Stimulated activated CD4-positive, alpha-beta T cell treated with anti-CD3 and anti-CD28 coated beads, Interleukin-4, amount 100 ng/mL, for 48 hours (primary cell): ENCODE measurements at places on chromosomes 7 and 10.

DNA sequence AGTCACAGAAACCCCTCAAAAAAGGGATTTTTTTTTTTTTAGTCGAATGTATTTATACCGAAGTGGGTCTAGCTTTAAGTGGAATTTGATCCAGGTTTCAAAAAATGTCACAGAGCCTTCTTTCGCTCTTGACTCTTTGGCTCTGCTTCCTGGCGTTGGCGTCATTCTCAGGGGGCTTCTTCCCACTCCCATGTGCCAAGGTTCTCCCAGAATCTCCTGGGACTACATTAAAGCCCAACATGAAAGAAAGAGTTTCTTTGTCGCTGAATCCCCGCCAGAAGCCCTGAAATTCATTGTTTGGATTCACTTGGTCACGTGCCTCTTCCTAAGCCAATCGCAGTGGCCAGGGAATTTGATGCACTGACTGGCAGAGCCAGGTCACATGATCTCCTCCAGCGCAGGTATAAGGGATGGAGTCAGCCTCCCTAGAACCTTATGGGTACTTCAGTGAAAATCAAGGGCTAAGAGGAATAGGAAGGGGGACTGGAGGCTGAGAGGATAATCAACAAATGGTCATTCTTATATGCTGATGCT is 101.2 kb downstream of the RPS24 start:
- DNase-seq = no peak

- DNase-seq = no peak
These were observed 57.9 kb upstream of the ITGB1 start for GRCh38 chr10:33015761-33016547.

DNA sequence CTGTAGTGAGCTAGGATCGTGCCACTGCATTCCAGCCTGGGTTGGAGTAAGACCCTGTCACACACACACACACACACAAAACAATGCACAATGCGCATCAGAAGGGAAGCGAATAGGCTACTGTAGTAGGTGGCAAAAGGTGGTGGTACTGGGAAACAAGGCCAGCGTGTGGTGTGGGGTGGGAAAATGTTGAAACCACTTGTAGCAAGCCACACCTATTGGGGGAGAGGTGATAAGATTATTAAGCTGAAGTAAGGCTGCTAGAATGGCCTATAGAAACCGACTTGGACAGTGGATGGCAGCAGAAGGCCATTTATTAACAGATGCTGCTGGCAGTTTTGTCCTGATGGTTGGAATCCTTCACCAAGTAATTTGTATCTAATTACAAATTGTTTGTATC is 7.2 kb upstream of the CHCHD1 start:
- DNase-seq = no peak

GRCh38 chr7:39827571-39827970 is 122.5 kb upstream of the CDK13 start:
- DNase-seq = no peak

GRCh38 chr7:85630904-85631600 is 444.2 kb upstream of the SEMA3D start:
- no peak for DNase-seq

- DNase-seq = no peak
These were observed 53.7 kb downstream of the CTTNBP2 start for GRCh38 chr7:117819558-117819957.

GRCh38 chr10:125639846-125640245 is 43.1 kb downstream of the TEX36 start:
- DNase-seq = no peak

- no peak for DNase-seq
These were observed 15.5 kb downstream of the ACBD5 start for GRCh38 chr10:27225011-27225590.

GRCh38 chr7:101271021-101271420 is 26.1 kb upstream of the FIS1 start:
- no peak for DNase-seq

DNA sequence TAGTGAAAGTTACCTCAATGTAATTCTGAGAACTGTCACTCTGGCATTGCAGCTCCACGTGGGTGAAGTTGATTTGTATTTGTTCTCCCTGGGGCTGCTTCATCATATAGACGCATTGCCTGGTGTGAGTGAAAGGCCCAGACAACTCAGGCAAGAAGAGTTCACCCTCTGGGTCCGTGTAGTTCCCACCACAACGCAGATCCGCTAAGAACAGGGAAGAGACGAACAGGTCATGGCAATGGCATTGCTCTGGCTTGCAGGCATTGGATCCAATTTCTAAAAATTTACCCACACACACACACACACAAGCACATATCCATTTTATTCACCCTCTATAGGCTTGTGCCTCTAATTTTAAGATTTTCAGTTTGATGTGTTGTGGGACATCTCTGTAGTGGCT is 45.4 kb downstream of the CUBN start:
- no peak for DNase-seq

DNA sequence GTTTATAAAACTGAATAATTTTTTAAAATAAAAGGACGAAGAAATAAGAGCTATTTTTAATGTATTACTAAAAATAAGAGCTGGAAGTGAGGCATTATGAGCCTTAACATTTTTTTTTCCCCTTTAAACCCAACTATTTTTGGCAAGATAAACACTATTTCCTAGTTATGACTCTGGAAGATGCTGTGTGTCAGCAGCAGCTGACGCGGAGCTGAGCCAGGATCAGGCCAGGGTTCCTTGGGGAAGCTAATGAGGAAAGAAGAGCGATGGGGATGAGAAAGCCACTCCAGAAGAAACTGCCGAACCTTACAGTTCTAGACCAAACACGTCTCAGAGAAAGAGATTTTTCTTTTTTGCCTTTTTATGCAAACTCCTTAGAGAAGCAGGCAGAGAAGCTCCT is 85.9 kb downstream of the USP6NL start:
- DNase-seq = no peak

DNA sequence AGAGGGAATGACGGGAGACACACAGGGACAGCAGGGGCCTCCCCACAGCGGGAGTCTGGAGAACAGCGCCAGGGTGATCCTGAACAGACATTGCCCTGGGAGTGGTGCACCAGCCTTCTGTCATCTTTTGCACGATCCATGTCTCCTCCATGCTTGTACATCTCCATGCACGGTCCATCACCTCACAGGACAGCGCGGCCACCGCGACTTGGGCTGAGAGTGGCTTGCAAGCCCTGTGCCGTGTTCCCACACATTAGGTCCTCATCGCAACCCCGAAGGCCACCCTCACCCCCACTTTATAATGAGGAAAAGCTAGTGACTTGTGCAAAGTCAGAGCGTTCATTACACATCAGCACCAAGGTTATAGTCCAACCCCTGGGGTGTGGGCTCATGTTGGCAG is 64.7 kb downstream of the CDH23 start:
- DNase-seq = no peak

DNA sequence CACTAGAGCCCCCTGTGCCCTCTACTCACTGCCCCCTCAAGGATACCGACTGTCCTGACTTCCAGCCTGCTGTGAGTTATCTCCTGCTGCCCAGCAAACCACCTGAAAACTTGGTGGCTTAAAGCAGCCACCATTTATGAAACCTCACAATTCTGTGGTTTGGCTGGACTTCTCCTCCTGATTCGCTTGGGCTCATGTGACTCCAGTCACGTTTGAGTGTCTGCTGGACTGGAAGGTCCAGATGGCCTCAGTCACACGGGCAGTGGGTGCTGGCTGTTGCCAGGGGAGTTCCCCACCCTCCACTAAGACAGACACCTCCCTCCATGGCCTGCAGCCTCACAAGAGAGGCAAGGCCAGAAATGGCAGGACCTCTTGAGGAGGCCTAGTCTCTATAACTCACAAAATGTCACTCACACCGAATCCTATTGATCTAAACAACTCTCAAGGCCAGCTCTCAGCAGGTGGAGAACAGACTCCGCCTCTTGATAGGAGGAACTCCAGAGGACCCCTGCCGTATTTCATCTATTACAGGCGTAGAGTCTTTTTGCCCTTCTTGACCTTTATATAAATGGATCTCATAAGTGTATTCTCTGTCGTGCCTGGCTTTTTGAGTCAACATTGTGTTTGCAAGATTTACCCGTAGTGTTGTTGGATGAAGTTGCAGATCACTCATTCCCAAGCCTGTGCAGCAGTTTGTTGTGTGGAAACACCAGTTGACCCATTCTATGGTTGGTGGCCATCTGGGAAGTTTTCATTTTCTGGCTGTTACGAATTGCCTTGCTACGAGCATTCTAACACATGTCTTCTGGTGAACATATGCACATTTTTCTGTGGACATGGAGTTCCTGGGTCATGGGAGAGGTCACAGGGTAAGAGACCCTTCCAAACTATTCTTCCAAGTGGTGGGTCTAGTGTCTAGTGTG is 48.3 kb downstream of the ZMIZ1 start:
- DNase-seq = no peak

DNA sequence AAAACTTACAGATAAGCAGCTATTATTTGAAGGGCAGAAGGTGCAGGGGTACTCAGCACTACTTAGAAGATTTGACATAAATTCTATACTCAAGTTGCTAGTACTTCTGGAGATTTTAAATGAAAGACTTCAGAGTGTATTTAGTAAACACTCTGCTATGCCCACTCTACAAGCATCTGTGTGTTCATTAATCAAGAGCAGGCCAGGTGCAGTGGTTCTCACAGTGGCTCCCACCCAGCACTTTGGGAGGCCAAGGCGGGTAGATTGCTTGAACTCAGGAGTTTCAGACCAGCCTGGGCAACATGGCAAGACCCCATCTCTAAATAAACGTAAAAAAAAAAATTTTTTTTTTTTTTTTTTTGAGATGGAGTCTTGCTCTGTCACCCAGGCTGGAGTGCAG is 38.9 kb upstream of the TOMM7 start:
- DNase-seq = no peak

DNA sequence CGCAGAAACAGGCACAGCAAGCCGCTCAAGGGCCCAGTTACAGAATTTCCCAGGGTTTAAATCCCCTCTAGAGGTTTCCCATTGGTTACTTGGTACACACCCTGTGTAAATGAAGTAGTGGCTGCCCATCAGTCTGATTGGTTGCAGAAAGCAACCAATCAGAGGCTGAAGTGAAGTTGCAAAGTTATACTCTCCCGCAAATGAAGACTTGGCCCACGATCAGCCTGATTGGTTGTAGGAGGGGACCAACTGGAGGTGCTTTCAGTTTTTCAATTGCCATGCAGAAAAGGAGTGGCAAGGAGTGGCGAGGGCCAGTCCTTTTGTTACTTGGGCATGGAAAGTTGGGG is 909.2 kb upstream of the AUTS2 start:
- DNase-seq = no peak

GRCh38 chr10:111200505-111201186 is 123.8 kb downstream of the ADRA2A start:
- DNase-seq = no peak

GRCh38 chr10:92062273-92062672 is 138.7 kb downstream of the BTAF1 start:
- DNase-seq = no peak

DNA sequence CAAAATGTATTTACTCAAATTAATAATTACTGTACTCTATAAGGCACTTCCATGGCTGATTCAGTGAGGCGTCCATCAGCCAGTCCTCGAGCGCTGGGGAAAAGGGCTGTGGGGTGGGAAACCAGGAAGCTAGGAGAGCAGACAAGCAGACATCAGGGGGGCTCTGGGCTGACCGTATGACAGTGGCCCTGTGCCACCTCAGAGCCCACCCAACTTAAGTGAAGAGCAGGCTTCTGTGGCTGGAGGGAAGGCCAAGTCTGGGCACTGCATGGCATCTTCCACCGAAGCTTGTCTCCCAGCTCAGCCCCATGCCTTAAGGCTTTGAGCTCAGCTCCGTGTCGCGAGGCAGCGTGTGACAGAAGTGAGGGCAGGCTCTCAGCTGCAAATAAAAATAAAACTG is 464.5 kb upstream of the ZMIZ1 start:
- no peak for DNase-seq

DNA sequence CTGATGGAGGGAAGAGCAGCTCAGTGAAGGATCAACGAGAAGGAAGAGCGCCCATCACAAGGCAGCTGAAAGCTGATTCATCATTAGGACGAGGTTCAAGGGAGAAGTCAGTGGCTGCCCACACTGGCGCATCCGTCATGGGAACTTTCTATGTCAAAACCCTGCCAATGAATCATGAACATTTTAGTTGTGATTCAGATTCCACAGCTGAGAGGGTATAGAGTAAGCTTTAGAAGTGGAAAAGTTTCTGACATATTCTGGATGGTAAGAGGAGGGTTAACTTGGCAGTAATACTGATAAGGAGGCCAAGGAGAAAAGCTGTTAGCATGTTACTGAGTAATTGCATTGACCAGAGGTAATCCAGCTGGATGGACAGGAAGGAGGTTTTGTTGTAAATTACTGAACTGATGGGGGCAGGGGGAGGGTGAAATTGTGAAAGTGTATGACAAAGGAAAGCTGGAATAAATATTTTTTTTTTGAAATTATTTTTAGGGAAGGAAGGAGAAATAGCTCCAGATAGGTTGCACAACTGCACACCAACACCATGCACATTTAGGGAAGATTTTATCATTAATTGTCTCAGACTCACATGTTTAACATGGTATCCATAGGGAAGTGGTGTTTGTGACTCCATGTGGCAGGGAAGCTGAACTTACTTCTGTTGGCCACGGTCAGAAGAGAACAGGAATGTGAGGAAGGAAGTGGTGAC is 78.3 kb upstream of the NRP1 start:
- DNase-seq = no peak

DNA sequence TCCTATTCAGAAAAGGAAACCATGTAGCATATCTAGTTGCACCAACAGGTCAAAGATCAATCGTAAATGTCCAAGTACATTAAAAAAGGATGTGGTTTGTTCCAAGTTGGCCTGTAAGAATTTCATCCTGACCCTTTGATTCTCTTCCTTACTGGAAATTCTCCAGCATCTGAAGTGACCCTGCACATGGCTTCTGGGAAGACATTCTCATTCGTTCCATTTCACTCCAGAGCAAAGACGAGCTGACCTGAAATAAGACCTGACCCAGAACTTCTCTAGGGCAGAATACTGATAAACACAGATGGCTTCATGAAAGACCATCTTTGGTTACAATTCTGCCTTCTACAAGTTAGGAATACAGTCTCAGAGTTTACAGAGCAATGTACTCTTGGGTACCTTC is 39.8 kb downstream of the ASB4 start:
- DNase-seq = no peak

GRCh38 chr10:68086910-68087684 is 12.0 kb upstream of the HERC4 start:
- no peak for DNase-seq

- no peak for DNase-seq
These were observed 164.1 kb upstream of the ADO start for GRCh38 chr10:62640411-62640810.

GRCh38 chr10:119776536-119776935 is 50.7 kb downstream of the INPP5F start:
- no peak for DNase-seq

GRCh38 chr7:3037259-3037658 is 6.4 kb downstream of the CARD11 start:
- DNase-seq = no peak

GRCh38 chr7:151844071-151844824 is 32.7 kb downstream of the PRKAG2 start:
- DNase-seq = no peak
